ENCODE measurements at places on chromosomes 12 and 14. TPM values are rescaled to one million over a fixed set of nuclear protein-coding genes. Genes with fewer than 3 reads are reported as not detected.

- no peak for DNase-seq
These were observed 3.2 kb upstream of the CLEC4C start for GRCh38 chr12:7750350-7750749.

- DNase-seq, result no peak
These were observed 50.0 kb downstream of the PPFIBP1 start for GRCh38 chr12:27573972-27574371.

Gene LIN7A
- 9.2 TPM for polyA plus RNA-seq

Gene JDP2
- polyA plus RNA-seq, result 39.2 TPM

Gene FSCB
- polyA plus RNA-seq, result not detected

DNA sequence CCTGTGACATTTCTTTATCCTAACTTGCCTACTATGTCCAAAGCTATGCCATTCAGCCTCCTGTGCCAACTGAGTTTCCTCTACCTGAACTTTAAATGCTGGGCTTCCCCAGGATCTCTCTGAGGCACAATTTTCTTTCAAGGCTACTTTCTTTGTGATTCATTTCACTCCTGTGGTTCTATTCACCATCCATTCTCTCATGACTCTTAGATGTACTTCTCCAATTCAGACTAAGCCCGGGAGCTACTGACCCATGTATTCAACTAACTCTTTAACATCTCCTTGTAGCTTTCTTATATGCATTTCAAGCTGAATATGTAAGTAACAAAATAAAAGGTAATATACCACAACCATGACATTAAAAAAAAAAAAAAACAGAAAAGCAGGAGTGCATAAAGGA is 738.9 kb upstream of the USP15 start:
- no peak for DNase-seq

GRCh38 chr12:99736760-99737269 is 89.3 kb downstream of the GARIN6 start:
- no peak for DNase-seq

DNA sequence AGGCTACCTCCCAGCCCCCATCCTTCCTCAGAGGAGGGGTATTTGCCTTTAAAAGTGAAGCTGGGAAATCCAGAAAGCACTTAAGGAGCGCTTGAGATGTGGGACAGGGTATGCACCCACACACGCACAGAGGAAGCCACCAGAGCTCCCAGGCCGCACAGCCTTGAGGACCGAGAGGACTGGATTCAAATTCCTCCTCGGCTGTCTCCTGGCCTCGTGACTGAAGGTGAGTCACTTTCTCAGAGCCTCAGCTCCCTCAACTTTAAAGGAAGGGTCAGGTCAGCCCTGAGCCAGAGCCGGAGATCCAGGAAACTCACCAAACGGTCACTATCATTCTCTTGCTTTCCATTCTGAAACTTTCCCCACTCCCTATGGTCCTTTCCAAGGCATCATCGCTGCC is 37.6 kb downstream of the BCL11B start:
- DNase-seq, result no peak

Gene REP15
- 2.6 TPM for polyA plus RNA-seq

DNA sequence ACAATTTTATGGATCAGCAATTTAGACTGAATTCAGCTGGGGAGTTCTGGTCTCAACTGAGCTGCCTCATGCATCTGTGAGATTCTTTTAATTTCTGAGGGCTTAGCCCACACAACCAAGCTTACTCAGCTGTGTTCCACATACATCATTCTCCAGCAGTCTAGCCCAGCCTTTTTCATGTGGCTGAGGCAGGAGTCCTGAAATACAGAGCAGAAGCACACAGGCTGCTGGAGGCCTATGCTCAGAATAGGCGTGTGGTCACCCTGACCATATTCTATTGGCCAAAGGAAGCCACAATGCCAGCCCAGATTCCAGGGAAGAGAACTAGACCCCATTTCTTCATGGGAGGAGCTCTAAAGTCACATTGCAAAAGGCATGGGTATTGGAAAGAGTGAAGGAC is 72.3 kb upstream of the DHRS4 start:
- no peak for DNase-seq

DNA sequence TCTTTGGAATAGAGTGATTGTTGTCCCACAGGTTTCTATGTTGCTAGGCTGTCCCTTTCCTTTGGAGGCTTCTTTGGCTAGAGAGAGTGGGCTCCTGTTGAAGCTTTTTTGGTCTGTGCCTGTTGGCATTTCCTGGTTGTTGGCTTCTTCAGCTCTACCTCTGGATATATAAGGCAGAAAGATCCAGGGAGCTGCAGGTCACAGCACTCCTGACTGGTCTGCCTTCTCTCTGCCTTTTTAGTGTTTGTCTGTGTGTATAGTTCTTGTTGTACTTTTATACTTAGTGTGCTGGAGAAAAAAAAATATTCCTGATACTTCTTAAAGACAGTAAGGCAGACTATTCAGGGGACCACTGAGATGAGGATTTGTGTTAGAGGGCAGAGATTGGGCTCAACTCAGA is 202.7 kb downstream of the FBXL14 start:
- DNase-seq, result no peak

GRCh38 chr12:43347026-43347425 is 205.0 kb downstream of the ADAMTS20 start:
- DNase-seq, result no peak

Gene PLXNC1
- 2.4 TPM for polyA plus RNA-seq

GRCh38 chr14:22613106-22613695 is 15.1 kb downstream of the ABHD4 start:
- DNase-seq, result no peak

Gene ERC1
- 15.0 TPM for polyA plus RNA-seq

DNA sequence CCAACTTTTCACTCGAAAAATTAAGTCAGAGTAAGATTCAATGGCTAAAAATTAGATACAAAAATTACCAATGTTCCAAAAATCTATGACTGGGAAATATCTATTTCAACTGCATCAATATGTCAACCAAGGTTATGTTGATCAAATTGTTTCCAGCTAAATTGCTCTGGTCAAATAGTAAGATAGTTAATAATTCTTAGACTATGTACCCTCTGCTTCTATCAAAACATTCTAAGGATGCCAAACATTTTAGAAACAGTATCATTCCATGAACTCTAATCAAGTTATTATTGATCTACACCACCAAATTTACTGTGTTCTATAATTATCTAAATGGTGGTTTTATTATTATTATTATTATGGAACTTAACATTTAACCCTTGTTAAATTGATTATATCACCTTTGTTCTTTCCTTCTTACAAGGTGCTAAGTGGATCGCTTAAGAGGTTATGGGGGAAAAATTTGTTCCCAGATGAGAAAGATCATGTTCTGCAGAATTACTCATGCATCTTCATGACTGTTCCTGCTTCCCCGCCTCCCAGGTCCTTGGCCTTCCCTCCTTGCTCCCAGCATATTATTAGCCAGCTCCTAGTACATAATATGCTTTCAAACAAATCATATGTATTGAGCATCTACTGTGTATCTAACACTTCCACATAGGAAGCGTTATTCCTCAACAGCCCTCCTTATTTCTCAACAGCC is 240.5 kb upstream of the KRR1 start:
- no peak for DNase-seq
